Right ventricle myocardium inferior (tissue), 1 donor: ENCODE measurements at places on chromosomes 4 and X. TPM values are rescaled to one million over a fixed set of nuclear protein-coding genes. Genes with fewer than 3 reads are reported as not detected.

Gene CSAG2
- not detected for total RNA-seq

GRCh38 chrX:13655674-13656073 lies 2.7 kb downstream of the TCEANC start:
- DNase-seq = peak; percentile 58

DNA sequence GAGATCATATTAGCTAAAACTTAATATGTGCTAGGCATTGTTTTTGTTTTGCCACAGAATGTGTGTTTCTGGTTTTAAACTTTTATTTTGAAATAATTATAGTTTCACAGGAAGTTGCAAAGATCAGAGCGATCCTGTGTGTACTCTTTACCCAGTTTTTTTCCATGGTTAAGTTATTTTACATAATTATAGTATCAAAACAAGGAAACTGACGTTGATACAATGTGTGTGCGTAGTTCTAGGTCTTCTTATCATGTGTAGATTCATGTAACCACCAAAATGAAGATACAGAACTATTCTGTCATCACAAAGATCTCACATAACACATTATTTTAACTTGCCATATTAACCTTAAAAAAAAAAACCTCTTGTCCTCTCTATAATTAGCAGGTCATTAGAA lies 69.2 kb downstream of the BLTP1 start:
- DNase-seq = no peak

- no peak for DNase-seq
Observed at GRCh38 chr4:37721995-37722638, 35.9 kb upstream of the RELL1 start.

Gene SPIN2B
- 6.9 TPM for total RNA-seq

DNA sequence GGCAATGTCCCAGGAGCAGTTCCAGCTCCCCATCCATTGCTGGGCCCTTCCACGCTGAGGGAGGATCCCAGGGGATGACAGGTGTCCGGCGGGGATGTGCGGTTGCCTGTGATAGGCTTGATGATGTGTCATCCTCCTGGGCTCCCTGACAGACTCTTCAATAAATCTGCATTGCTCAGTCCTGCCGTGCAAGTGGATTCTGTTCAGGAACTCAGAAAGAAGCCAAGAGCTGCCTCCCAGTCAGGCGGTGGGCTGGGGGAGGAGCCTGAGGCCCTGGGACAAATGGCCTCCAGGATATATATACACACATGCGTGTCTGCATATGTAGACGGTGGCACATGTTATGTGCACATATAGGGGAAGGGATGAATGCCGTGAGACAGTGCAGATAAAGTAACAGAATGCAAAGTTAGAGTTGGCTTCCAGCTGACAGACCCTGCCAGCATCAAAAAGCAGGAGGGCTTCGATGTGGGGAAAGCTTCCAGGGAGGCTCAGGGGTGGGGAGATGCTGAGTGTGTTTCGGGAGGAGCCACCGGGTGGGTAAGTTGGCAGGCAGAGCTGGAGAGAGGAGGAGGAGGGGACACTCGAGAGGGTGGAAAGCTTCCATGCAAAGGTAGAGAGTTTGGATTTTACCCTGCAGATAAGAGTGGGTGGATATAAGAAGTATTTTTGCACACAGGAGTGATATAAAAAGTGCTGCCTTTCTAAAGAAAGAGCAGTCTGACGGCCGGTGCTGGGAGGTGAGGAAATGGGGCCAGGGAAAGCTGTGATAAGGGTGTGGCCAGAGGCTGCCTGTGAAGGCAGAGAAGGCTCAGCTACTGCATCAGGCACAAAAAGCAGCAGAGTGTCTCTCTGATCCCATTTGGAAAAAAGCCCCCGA lies 28.5 kb upstream of the CRMP1 start:
- no peak for DNase-seq

GRCh38 chr4:155667222-155667567 lies 547 bp downstream of the GUCY1A1 start:
- no peak for DNase-seq

Gene SSX4B
- not detected for total RNA-seq

Gene UGT8
- total RNA-seq = not detected

DNA sequence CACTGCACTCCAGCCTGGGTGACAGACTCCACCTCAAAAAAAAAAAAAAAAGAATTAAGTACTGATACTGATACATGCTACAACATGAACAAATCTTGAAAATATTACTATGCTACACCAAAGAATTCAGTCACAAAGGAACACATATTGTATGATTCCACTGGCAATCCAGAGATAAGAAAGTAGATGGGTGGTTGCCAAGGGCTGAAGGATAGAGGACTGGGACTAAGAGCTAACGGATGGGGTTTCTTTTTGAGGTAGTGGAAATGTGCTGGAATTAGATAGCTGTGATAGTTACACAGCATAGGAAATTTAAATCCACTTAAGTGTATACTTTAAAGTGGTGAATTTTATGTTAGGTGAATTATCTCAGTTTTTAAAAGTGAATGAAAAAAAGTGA lies 12.5 kb downstream of the ATP11C start:
- no peak for DNase-seq

DNA sequence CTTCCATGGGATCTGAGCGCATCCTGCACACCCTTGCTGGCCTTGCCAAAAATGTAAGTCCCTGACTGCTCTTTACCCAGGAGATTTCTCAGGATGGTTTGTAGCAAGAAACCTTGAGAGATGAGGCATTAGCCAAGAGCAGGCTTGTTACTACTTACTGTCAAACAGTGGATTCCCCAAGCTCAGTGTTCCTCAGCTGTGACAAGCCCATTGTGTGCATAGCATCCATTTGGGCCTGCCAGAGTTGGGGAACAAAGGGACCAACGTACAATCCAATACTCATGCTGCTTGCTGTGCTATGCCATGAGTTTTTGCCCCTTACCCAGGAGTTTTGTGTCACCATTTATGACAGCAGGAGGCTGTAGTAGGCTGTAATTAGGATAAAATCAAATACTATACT lies 267.6 kb downstream of the TENM3 start:
- DNase-seq = no peak
